ENCODE measurements at places on chromosomes 11 and 22.

DNA sequence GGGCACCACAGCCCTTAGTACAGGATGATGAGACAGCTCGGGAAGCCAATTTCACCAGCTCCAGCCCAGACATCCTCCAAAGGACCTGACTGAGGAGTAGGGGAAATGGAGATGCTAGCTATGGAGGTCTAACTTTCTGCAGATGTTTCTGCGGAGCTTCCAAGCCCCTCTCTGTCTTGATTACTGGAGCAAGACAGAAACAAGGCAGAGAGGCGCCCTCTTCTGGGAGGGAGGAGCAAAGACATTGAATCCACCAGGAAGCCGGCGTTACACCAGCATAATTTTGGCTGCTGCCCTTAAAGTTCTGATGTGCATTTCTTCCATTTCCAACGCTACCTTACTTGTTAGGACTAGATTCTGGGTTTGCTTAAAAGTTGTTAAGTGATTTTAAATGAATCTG is 107.3 kb upstream of the HSD17B12 start:
- DNase-seq = no peak

DNA sequence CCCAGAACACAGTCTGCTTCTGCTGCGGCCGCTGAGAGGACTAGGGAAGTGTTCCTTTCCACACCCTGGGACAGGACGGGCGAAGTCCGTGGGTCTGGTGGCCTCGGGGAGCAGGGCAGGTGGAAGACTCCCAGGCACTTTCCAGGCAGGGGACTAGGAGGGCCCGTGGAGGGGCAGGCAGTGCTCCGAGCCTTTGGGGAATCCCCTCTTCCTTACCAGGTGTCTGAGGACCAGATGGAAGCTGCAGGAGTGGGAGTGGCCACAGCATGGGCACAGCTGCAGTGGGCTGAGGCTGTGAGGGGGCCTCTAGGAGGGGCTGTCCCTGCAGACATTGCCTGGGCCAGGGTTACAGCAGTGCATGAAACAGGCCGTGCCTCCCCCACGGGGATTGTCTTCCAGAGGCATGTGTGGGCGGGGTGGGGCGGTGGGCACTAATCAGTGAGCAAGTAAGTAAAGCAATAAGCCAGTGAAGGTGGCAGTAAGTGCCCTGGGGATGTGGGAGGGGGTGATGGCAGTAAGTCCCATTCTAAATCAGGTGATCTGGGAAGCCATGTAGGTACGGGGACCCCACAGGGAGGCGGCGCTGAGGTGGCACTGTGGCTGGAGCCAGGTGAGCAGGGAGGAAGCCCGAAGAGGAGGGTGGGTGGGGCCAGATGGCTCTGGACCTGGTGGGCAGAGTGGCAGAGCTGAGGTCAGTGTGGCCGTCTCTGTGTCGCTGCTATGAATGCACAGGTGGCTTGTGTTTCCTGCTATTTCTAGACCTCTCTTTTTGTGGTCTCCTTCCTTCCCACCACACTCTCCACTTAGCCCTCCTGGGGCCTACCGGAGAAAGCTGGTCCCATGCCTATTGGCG is 66.4 kb downstream of the CTTN start:
- no peak for DNase-seq

- DNase-seq = no peak
Observed at GRCh38 chr11:121372671-121373429, 79.3 kb upstream of the SORL1 start.

DNA sequence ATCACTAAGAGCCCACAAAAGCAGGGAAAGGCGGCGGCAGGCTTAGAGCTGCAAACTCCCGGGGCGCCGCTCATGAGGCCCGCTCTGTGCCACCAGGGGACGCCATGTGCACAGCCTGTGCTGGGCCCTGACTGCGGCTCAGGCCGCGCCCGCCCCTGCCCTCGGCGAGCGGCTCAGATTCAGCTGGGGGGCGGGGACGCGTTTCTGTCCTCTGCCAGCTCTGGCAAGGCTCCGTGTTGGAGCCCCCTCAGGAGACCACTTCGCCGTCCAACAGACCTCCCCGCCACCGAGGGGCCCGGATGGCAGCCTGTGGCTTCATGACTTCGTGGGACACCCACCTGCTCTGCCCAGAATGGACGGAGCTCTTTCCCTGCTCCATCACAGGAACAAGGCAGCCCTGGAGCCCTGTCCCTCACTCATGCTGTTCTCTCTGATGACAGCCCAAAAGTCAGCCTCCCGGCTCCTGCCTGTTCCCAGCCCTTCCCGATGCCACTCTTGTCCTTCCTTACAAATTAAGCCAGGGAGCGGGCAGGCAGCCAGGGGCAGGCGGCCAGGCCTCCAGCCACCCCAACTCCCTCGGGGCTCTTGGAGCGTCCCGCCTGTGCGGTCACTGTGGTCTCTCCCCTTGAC is 69.1 kb downstream of the NAT10 start:
- peak; percentile 28 for DNase-seq

GRCh38 chr22:36395055-36395849 is 7.5 kb upstream of the MYH9 start:
- no peak for DNase-seq

- DNase-seq = no peak
Observed at GRCh38 chr11:117511483-117511930, 183.9 kb downstream of the CEP164 start.

DNA sequence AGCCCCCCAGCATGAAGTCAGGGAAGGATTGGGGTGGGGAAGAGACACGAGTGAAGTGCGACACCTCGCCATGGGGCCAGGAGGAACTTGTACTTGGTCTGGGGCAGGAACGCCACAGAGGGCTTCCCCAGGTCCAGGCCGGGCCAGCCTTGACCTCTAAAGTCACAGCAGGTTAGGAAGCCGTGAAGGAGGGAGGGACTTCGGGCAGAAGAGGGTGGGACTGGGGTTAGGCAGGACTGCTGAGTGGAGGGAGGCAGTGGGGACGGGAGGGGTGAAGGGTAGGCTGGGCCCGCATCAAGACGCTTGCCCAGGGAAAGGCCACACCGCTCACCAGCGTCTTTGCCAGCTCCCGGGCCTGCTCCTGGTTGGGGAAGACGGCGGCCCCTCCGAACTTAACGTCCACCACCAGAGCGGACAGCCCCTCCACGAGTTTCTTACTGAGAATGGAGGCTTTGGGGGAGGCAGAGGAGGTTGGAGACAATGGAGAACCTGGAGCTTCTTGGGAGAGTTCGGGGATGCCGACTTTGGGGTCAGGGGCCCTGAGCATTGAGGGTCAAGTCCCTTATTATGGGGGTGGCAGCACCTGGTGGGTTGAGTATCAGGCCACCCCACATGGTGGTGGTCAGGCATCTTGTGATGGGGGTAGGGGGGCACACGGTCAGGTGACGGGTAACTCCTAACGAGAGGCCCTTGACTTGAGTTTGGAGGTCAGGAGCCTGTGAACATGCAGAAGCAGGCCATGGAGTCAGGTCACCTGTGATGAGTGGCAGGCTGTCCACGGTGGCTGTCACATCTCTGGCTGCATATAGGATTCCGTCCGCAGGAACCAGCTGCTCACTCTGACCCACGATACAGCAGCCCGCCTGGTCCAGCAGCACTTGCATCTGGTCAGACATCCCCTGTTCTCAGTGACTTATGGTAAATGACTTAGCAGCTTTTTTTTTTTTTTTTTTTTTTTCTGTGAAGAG is 1.7 kb upstream of the SCO2 start:
- no peak for DNase-seq

DNA sequence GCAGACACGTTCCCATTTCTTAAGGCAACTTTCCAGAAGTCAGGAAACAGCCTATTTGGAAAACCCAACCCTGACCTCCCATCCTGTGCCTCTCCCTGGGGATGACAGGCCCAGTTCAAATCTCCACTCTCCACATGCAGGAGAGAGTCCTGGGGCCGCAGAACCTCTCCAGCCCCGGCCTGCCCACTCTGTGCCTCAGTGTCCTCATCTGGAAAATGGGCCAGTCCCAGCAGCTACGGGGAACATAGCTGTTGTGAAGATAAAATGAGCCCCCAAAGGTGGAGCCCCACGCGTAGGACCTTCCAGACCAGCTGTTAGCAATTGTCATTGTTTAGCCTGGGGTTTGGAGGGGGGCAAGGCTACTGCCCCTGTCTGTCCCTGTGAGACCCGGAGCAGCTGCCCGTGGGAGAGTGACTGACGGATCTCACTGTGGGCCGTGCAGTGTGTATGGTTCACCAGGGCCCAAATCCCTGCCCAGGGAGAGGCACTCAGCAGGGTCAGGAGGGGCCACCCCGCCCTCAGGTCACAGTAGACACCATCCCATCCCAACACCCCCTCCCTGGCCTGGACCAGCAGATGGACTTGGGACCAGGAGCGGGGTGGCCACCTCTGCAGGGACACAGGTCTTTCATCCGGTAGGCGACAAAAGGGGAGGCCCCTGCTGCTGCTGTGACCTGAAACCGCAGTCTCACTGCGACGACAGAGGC is 145.9 kb downstream of the CTTN start:
- DNase-seq = no peak

GRCh38 chr22:30228509-30229359 is 17.8 kb downstream of the LIF start:
- DNase-seq = no peak

Data from KG1 (cell line).